ENCODE measurements at places on chromosomes 4 and X.

DNA sequence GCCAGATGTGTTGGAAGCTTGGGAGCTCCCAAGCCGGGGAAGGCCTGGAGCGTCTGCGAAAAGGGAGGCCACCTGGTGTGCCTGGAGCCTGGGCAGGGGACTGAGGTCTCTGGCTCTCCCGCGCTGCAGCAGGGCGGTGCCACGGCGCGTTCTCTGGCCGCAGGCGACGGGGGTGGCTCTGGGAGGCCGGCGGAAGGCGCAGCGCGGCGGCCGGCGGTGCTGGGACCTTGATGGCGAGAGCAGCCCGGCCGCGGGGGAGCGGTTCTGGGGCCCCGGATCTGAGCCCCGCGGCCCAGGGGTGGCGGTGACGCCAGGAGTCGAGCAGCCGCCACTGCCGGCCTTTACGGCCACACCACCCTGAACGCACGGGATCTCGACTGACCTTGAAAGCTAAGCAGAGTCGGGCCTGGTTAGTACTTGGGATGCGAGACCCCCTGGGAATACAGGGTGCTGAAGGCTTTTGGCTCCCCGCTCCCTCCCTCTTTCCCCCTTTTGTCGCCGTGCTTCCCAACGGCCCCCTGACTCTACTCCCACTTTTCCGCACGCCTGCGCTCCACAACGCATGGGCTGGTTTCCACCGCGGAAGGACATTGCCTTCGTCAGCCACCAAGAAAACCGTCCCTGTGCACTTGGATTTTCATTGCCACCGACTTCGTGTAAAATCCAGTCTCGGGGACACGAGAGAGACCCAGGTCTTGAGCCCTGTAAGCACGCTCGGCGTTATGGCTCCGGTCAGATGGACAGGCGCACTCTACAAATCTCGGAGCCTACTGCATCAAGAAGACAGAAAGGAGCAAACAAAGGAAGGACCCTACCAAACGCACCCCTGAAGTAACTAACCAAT, 9.5 kb downstream of the FRG2 start:
- DNase-seq, result no peak

GRCh38 chrX:101230636-101231035, 11.1 kb downstream of the DRP2 start:
- no peak for DNase-seq

DNA sequence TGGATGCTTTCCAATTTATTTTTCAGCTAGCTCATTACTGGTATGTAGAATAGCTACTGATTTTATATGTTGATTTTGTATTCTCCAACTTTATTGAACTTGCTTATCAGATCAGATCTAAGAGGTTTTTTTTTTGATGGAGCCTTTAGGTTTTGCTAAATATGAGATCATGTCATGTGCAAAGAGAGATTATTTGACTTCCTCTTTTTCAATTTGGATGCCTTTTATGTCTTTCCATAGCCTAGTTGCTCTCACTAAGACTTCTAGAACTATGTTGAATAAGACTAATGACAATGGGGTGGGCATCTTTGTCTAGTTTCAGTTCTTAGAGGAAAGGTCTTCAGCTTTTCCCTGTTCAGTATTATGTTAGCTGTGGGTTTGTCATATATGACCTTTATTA, 11.7 kb downstream of the MAGEE1 start:
- DNase-seq, result no peak

GRCh38 chr4:56737666-56738065, 56.6 kb upstream of the HOPX start:
- DNase-seq, result no peak

DNA sequence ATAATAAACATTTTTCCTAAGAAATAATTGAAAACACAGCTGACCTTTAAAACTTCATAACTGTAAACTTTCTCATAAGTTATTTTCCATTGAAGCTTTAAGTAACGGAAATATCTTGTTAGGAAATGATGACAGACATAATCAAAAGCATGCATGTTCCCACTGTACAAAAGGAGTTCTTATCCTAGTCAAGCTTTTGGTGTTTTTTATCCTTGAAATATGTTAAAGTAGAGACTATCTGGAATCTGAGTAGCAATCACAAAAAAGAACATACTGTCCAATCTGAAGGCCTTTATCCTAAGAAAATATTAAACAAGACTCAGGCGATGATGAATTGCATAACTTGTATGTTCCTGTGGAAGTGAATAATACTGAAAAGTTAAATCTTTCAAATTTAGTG, 14.4 kb downstream of the GEMIN8 start:
- no peak for DNase-seq

DNA sequence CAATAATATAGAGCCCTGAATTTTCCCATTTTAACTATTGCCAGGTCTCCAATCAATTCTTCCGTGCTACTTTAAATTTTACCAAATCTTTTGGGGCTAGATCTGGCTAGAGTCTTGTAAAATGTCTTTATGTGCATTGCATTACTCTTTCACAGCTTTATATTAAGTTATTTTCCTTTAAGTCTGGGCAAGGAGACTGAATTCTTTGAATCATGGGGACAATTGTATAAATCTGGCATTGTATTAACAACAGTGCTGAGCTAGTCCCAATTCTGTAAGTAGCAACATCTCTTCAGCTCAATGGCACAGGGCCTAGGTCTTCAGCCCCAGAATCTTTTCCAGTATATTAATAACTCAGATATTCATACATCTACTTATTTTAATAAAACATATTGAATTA, 1080.4 kb upstream of the INTU start:
- no peak for DNase-seq

Data from right cardiac atrium (tissue), 5 donors.